ENCODE measurements at places on chromosomes 1 and 21.
A peak's percentile ranks its signal among the peaks of the same experiment; 100 is the strongest.

- peak; percentile 61 for DNase-seq
These were observed 12.6 kb downstream of the PYCR2 start for GRCh38 chr1:225911191-225912130.

GRCh38 chr1:87140831-87141540 is 187.7 kb upstream of the LMO4 start:
- DNase-seq: no peak

DNA sequence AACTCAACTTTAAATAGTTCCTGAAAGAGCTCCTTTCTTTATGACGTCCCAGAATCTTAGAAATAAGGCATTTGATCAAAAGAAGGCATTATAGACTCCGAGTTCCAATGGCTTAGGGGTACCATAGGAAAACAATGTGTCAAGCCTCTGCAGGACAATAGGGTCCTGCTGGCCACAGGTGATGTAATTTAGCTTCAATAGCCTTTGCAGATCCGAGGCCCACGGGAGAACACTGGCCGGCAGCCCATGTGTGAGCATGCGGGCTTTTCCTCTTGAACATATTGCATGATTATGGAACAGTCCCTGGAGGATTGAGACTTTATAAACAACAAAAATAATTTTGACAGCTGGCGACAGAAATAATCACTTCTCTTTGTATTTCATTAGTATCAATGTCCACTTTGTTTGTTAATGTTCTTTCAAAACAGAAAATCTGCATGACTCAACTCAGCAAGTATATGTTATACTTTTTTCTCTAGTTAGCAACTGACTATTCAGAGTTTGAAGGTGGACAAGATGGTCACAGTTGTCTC is 49.0 kb upstream of the NR5A2 start:
- no peak for DNase-seq

- no peak for DNase-seq
These were observed 23.0 kb upstream of the ABCD3 start for GRCh38 chr1:94395231-94395630.

DNA sequence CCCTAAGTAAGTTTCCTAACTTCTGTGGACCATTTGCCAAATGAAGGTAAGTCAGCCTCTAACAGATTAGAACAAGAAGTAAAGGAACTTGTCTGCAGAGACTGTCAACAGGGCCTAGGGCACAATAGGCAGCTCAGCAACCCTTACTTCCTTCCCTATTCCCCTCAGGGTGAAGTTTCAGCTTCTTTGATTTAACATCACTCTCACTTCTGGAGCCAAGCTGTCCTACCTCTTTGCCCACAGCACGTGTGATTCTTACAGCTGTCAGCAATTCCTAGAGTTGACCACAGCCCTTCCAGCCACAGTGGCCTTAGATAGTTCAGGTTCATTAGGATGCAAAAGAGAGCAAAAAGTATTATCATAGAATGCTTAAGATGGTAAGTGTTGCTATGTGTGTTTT is 7.6 kb upstream of the EIF4G3 start:
- no peak for DNase-seq

- no peak for DNase-seq
These were observed 78.5 kb downstream of the RUNX1 start for GRCh38 chr21:34970566-34970965.

GRCh38 chr1:186463926-186464325 is 3.0 kb upstream of the PDC start:
- no peak for DNase-seq

- no peak for DNase-seq
These were observed 33.6 kb upstream of the VTCN1 start for GRCh38 chr1:117244306-117244705.

DNA sequence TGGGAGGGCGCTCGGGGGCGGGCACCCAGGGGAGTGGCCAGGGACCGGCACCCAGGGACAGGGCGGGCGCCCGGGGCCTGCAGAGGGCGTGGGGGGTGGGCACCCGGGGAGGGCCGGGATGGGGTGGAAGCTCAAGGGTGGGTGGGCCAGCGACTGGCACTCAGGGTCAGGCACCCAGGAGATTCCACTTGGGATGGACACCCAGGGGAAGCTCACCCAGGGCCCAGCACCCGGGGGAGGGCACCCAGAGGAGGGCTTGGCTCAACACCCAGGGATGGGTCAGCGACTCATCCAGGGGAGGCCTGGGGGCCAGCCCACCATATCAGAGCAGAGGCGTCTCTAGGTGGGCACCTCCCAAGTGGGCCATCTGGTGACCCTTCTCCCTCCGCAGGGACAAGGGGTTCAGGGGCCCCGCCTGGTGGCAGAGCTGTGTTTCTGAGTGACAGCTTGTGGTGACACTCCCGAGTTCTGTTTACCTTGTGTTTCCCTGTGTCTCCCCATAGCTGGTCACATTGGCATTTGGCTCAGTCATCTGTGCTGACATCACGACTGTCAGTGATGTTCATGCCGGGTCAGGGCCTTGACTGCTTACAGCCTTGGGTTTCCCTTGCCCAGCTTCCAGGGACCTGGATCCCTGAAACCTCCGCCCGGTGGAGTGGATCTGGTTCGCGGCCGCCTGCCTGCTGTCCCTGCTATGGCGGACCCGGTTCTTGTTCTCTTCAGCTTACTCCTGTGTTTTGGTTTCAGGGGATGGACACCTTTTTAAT is 749 bp downstream of the IBA57 start:
- peak; percentile 64 for DNase-seq

GRCh38 chr1:238404921-238405320 is 514.2 kb upstream of the ZP4 start:
- DNase-seq: no peak

DNA sequence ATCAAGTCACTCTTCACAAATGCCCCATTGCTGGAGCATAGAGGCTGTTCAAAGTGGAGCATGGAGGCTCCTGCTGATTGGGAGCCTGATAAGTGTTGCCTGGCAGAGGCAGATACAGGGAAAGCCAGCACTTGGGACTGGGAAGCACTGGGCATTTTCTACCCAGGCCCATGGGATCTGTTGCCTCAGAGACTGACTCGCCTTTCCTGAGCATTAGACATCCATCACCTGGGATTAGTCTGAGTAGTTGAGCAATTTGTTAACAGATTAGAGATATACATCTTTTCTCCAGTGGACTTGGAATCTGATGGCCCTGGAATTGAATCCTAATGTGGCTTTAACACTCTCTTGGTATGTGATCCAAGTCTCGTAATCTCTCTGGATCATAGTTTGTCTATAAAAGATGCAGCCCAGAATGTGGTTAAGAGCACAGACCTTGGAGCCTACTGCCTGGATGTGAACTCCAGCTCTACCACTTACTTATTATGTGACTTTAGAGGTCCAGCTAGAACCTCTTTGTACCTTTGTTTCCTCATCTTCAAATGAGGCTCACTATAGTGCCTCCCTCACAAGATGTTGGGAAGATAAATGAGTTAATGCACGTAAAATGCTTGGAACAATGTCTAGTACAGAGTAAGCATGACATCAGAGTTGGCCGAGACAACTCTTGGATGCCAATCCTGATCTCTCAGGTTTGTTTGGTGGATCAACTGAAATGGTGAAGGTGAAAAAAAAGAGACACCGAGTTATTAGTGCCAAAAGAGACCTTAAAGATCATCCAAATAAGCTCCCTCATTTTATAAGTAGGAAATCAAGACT is 38.3 kb upstream of the NRDC start:
- no peak for DNase-seq

DNA sequence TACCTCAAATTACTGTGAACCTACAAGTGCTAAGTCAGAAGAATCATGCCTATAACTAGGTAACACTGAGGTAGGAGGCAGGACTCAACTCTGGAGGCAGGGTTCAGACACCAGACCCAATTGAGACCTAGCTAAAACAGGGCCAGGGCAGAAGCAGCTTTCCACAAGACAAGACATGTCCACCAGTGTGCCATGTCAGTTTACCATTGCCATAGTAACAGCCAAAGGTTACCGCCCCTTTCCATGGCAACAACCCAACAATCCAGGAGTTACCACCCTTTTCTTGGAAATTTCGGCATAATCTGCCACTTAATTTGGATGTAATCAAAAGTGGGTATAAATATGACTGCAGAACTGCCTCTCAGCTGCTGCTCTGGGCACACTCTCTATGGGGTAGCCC is 432.3 kb downstream of the DPYD start:
- no peak for DNase-seq

- DNase-seq: no peak
These were observed 81.8 kb upstream of the C21orf91 start for GRCh38 chr21:17900990-17901385.

- no peak for DNase-seq
These were observed 100.1 kb upstream of the ERG start for GRCh38 chr21:38598413-38598812.

DNA sequence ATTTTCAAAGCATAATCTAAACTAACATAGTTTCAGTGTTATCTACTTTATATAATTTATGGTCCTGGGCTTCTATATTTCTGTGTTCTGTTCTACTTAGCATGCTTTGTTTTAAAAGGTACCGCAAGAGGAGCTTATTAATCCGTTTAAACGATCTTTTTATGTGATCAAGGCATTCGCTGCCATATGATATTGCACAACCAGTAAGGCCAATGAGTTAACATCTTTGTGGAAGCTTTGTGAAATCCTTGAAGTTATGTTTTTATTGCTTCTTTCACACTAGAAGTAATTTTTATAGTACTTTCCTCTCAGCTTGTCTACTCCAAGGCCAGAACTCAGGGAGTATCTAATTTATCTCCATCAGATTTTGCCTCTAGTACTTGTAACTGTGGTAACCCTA is 8.9 kb downstream of the LRRC8C start:
- no peak for DNase-seq

DNA sequence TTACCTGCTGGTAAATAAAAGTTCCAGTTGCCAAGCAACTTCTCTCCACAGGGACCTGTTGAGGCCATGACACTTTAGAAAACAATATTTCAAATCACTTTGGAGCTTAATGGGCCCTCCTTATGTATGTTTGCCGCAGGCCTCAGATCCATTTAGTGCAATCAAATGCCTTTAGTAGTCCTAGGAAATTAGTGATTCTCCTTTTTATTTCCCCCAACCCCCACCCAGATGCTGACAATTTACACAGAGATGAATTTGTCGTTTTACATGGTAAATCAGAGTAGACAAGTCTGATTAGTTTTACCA is 83.6 kb downstream of the CLIC4 start:
- no peak for DNase-seq

DNA sequence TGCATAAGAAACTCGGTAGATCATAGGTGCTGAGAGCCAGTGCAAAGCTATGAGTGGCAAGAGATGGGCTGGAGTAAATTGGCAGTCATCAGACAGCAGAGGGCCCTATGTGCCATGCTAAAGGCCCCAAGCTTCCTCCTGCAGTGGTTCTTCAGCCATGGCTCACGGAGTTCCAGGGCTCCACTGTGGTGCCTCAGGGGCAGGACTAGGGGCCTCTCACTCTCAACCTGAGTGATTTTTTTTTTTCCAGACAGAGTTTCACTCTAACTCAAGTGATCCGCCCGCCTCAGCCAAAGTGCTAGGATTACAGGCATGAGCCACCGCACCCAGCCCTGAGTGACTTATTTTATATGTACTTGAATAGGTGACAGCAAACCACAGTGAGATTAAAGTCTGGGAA is 10.4 kb upstream of the GJA8 start:
- DNase-seq: no peak

- no peak for DNase-seq
These were observed 23.8 kb downstream of the CRYAA start for GRCh38 chr21:43192501-43193081.

DNA sequence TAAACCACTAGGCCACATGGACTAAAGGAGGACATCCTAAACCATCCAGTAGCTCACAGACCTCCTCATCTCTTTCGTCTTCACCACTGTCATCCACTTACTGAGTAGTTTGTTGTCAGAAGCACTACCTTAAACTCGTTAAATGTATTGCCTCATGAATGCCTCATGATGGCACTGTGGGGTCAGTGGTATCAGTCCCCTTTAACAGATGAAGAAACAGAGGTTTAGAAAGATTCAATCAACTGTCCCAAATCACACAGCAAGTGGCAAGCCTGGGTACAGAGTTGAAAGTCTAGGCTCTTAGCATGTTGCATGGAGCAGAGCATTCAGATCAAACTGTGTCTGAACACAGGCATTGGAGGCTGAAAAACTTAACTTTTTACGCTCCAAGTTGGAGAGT is 183.6 kb upstream of the KIAA0040 start:
- DNase-seq: no peak

- DNase-seq: no peak
These were observed 7.1 kb upstream of the PRCC start for GRCh38 chr1:156760092-156760795.

GRCh38 chr1:178011465-178011828 is 41.6 kb upstream of the SEC16B start:
- no peak for DNase-seq

- DNase-seq: no peak
These were observed 254.8 kb downstream of the LMO4 start for GRCh38 chr1:87583459-87583858.

GRCh38 chr1:13948888-13949391 is 249.0 kb downstream of the PRDM2 start:
- DNase-seq: peak; percentile 72

GRCh38 chr1:117757668-117758067 is 151.8 kb downstream of the TENT5C start:
- DNase-seq: no peak

DNA sequence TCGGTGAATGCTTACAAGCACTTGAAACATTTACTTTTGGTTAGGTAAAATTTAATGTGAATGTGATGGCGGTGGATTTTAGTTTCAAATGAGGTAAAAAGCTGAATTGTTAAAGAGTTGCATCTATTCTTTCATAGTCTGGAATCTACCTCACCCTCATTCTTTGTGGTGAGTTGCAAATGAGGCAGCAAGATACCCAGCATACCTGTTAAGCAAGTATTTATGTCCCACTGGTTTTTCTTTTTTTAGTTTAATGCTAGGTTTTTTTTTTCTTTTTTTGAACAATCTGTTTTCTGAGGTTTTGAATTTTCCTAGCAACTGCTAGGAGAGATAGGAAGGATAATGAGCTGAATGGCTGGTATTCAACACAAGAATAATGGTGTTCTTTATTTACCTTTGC is 127.9 kb upstream of the CACYBP start:
- DNase-seq: no peak

GRCh38 chr1:20325407-20325843 is 34.8 kb downstream of the VWA5B1 start:
- no peak for DNase-seq

- no peak for DNase-seq
These were observed 280.7 kb downstream of the RPS6KC1 start for GRCh38 chr1:213331631-213332175.

DNA sequence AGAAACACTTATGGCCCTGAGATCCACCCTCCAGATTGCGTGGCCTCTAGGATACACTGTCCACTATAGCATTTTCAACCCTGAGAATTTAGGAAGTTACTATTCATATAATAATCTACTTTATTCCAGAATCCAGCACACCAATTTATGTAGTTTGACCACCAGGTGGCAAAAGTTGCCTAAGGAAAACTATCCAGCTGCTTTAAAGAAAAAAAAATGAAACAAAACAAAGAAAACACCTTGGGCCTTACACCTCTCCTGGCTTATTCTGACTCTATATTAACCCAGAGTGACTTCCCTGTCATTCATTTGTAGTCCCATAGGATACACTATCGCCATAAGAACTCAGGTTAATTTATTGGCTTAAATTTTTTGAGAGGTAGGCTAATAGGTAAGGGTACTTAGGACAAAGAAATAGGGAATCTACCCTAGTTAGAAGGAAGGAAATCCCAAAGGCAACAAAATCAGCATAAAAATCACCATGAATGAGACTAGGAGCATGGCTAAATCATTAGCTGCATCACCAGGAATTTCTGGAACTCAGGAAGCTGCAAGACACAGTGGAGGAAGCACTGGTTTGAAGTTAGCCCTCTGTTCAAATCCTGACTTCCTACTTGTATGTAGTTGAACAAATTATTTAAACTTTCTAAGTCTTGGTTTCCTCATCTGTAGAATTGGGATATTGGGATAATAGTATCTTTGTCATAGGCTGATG is 107.5 kb downstream of the SPAG17 start:
- DNase-seq: peak; percentile 68

Data from muscle of arm (tissue), 14 donors.